NCI-H1092 treated with DMSO at 0.1 percent for 48 hours (cell line): ENCODE measurements at places on chromosomes 7 and 10.

DNA sequence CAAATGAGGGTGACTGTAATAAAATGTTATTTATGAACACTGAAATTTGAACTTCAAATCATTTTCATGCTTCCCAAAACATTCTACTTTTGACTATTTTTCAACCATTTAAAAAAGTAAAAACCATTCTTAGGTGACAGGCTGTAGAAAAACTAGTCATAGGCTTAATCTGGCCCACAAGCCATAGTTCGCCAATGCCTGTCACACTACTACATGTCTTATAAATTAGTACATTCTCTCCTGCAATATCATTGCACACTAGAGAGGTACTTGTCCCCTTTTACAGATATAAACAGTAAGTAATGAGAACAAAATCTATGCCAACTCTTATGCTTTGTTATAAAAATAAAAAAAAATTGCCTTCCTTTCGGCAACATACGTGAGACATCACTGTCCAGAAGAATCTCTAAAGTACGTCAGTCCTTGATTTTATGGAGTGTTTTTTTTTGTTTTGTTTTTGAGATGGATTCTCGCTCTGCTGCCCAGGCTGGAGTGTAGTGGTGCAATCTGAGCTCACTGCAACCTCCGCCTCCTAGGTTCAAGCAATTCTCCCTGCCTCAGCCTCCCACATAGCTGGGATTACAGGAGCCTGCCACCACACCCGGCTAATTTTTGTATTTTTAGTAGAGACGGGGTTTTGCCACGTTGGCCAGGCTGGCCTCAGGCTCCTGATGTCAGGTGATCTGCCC, 23.2 kb downstream of the UPF2 start:
- no peak for DNase-seq

DNA sequence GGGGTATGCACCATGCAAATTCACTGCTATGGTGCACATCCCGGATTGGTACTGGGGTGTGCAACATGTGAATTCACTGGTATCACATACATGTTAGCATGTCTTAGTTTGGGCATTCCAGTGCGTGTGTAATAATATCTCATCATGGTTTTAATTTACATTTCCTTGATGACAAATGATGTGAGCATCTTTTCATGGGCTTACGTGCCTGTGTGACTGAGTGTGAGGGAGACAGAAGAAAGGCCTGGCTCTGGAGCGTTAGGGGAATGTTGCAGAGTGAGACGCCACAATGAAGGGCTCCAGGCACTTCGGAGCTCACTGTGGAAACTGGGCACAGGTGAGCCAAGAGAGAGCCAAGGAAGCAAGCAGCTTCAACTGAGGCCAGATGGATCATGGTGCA, 162.6 kb downstream of the UBE2H start:
- no peak for DNase-seq

- peak; percentile 100 for DNase-seq
Observed at GRCh38 chr10:1420661-1421362, 316.5 kb downstream of the ADARB2 start.

- no peak for DNase-seq
Observed at GRCh38 chr10:95517536-95518454, 43.4 kb downstream of the SORBS1 start.

DNA sequence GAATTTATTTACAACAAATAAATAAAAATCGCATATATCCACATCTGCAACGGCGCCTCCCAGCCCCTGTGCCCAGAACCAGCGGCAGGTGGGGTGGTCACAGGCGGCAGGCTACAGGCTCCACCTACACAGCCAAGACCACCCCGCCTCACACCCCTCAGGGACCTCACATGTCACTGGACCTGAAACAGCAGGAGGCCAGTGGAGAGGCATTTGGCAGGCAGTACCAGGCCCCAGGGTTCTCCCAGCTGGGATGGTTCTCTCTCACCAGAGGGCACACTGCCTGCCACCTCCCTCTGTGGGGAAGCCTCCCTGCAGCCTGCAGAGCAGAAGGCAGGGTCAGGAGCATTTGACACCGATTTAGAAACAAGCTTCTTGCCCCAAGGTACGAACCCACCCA, 81.5 kb downstream of the MAD1L1 start:
- DNase-seq, result peak; percentile 16

GRCh38 chr7:50665403-50666123, 100.4 kb upstream of the DDC start:
- DNase-seq, result no peak

DNA sequence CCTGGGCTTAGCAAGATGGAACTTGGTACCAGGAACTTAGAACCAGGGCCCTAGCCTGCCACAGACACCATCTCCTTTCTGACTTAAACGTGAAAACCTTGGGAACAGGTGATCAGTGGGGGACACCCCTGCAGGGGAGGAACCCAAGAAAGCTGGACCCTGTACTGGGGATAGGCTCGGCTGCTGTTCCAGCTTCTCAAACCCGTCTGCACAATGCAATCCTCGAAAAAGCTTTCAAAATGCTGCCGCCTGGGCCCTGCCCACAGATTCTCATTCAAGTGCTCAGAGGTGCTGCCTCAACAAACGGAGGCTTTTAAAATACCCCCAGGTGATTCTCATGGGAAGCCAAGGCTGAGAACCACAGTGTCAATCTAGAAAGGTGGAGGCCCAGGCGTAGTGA, 169.7 kb downstream of the ARHGAP21 start:
- DNase-seq, result no peak

DNA sequence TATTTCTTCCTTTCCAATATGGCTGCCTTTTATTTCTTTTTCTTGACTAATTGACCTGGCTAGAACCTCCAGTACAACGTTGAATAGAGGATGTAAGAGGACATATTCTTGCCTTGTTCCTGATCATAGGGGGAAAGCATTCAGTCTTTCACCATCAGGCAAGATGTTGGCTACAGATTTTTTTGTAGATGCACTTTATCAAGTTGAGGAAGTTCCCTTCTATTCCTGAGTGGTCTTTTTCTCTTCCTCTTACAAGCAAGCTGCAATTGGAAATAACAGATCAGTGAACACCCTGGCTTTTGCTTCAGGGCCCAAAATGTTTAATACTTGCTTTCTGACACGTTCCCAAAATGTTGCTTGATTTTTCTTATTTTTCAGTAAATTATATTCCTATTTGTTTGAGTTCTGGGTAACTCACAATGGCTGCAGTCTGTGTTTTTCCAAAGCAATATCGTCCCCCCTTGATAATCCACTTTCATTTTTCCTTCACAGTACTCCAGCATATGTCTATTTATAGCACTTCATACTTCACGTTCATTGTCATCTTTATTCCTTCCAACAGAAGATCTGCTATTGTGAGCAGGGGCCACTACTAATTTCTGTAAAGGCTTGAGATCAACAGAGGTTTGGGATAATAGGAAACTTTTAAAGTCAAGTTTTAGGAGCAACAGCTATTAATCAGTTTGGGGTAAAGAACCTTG, 11.7 kb downstream of the CPEB3 start:
- no peak for DNase-seq

DNA sequence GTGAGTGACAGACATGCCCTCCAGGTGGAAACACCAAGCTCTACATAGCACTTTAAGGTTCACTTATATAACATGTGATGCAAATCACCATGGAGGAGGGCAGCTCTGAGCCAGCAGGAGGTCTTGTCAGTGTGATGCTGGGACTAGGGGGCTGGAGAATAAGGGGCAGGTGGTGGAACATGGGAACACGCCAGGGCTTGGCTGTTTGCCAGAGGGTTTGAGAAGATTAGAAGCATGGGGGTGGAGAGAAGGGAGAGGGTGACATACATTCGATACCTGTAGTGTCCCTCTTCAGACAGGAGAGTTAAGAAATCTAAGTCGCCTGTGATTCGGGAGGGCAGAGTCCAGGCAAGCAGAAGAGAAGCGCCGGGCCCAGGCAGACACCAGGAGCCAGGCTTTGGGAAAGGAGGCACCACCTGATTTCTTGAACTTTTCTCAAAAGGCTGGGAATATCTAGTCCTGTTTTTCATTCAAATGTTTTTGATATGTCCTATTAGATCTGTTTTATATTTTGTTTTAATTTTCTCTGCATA, 16.9 kb upstream of the LAMB4 start:
- DNase-seq, result peak; percentile 95

- DNase-seq, result no peak
Observed at GRCh38 chr7:19958309-19958896, 185.0 kb upstream of the TMEM196 start.

GRCh38 chr7:114527589-114527988, 113.0 kb downstream of the FOXP2 start:
- DNase-seq, result no peak

- no peak for DNase-seq
Observed at GRCh38 chr7:23928418-23928775, 218.4 kb downstream of the STK31 start.

GRCh38 chr10:110931769-110932381, 12.5 kb downstream of the SHOC2 start:
- no peak for DNase-seq

- no peak for DNase-seq
Observed at GRCh38 chr10:481628-482027, 207.8 kb downstream of the DIP2C start.

GRCh38 chr7:113085781-113086390, 741 bp downstream of the GPR85 start:
- DNase-seq, result peak; percentile 44

DNA sequence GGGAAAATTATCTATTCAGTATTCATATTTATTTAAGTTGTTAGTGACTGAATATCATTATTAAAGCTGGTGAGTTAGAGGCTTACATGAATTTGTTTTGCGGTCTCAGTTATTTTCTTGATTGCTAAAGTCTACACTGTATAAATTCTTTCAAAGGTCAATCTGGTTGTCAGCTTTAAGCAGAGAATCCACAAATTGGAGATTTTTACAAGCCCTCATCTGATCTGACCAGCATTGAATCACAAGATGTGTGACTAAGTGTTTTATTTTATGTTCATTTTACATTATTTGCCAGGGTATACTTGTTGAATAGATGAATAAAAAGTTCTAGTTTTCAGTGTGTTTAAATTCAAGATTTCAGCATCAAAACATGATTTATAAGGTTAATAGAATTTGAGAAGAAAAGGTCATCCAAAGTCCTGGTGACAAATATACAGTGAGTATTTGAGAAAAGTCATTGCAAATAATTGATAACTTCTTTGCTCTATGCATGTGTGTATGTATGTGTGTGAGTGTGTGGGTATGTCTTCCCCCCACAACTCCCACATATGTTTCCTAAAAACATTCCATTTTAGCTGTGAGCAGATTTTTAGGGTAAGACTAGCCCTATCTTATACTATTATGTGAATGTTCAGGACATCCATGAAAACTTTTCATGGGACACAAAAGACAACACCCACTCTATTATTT, 4.4 kb downstream of the SEMA3A start:
- no peak for DNase-seq

DNA sequence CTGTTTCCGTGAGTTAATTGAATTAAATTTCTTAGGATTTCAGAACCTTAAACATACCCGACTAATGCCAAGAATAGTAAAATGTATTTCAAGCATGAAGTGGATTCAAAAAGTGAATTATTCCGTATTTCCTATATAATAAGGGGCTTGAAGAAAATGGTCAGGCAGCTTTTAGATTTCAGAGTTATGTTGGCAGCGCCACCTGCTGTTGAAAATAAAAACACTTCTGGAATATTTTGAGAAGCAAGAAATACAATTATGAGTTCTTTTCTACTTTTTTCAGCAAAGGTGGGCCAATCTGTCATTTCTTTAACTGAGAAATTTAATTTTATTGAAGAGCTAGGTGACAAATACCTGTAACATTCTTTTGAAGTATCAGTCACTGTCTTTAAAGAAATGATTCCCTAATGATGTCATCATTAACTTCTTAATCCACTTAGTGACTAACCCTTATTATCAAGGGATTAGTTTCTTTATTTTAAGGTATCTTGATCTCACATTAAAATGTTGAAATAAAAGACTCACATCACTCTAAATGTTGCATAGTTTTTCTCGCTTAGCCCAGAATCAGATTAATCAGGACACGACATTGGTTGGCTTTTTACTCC, 36.6 kb upstream of the AGR3 start:
- DNase-seq, result peak; percentile 45

GRCh38 chr7:115249080-115249479, 327.2 kb downstream of the MDFIC start:
- no peak for DNase-seq

DNA sequence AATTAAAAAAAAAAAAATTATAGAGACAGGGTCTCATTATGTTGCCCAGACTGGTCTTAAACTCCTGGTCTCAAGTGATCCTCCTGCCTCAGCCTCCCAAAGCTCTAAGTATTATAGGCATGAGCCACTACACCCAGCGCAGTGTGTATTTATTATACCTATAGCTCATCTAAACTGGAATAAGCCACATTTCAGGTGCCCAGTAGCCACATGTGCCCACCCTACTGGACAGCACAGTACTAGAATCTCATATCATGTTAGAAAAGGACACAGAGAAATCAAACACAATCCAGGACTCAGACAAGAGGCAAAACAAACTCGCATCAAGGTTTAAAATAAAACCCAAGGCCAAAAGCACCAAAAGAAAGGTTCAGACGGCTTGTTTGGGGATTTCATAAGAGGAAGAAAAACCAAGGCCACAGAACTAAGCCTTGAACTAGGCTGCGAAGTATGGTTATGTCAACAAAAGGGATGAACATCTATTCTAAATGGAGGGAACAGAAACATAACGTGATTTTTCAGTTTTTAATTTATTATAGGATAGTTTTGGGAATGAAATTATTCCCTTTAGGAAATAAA, 32.3 kb downstream of the SLC16A9 start:
- DNase-seq, result no peak

DNA sequence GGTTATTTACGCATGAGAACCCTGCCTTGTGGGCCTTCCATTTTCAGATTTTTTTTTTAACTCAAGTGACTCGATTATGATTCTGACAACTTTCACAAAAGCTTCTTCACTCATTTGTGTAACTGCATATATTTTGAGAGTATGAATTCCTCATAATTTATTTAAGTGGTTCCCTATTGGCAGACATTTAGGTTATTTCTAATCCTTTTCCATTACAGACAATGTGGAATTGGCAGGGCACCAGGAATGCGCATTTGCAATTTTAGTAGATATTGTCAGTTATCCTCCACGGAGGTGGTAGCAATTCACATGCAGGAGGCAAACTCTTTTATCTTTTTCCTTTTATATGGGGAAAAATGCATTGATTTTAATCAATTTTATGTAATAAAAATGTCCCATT, 2.5 kb downstream of the TMEM176B start:
- DNase-seq, result no peak

GRCh38 chr10:26440088-26440470, 1.9 kb downstream of the APBB1IP start:
- no peak for DNase-seq

- peak; percentile 13 for DNase-seq
Observed at GRCh38 chr10:79487296-79488194, 24.8 kb upstream of the EIF5AL1 start.

DNA sequence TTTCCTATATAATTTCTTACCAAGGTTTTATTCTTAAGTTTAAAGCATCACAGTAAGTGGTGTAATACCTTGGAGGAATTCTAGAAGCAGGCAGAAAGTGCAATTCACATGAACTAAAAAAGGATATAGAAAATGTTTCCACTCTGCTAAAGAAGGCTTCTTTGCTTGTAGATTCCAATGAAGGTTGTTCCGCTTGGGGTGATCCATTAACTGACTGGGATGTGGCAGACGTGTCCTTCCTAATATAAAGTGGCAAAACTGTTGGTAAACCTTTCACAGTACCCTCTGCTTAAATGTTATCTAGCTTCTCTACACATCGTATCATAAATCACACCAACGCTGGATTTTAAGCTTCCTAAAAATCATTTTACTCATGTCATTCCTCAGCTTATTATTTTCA, 2.3 kb downstream of the ZC3HC1 start:
- DNase-seq, result no peak

- no peak for DNase-seq
Observed at GRCh38 chr10:31034098-31034909, 2.6 kb upstream of the ZNF438 start.

GRCh38 chr7:153422291-153423209, 629.6 kb upstream of the DPP6 start:
- no peak for DNase-seq
